ENCODE measurements at places on chromosomes 5 and 9. TPM values are rescaled to one million over a fixed set of nuclear protein-coding genes. Genes with fewer than 3 reads are reported as not detected.

Gene BAAT
- total RNA-seq: 0.57 TPM

Gene ENHO
- total RNA-seq: 1.4 TPM

Gene MSMP
- total RNA-seq: 0.28 TPM

Gene OGN
- not detected for total RNA-seq

Gene PRSS3
- 123 TPM for total RNA-seq

Gene MAMDC4
- 14.9 TPM for total RNA-seq

Gene SETD9
- total RNA-seq: 6.9 TPM

Gene PCDHAC1
- total RNA-seq: not detected

Gene HTR1A
- not detected for total RNA-seq

Gene CTXN3
- total RNA-seq: not detected

Gene WDR41
- 18.3 TPM for total RNA-seq

Gene KIF20A
- 36.8 TPM for total RNA-seq

Gene SNCAIP
- total RNA-seq: not detected

Gene NDUFAF2
- 26.0 TPM for total RNA-seq

Gene PCDHB5
- total RNA-seq: not detected

Gene GFI1B
- not detected for total RNA-seq

Gene PCDHA2
- 0.05 TPM for total RNA-seq

Gene IFNA13
- total RNA-seq: not detected

Gene SOX30
- 0.15 TPM for total RNA-seq

Gene GRIA1
- not detected for total RNA-seq

Gene SCGB3A1
- total RNA-seq: not detected

Gene SLC36A2
- total RNA-seq: not detected

Gene JAKMIP2
- 0.03 TPM for total RNA-seq

Gene FIBCD1
- total RNA-seq: 0.03 TPM

Gene CYLC2
- not detected for total RNA-seq

All from HT-29 (cell line).